Epithelial cell of proximal tubule (primary cell): ENCODE measurements at places on chromosomes 7 and 10.

DNA sequence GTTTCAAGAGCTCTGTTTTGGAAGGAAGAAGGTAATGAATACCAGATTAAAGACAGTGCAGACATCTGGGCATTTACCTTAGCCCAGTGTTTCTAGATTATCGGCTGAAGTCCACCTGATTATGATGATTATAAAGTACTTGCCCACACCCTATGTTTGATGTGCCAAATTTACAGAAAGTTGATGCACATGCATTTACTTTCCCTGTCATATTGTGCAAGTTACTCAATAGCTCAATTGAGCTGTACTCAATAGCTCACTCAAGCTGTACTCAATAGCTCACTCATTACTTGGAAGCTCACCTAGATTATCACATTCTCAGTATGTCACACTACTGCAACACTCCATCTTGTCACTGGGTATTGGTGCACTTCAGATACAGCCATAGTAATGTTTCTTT is 13.5 kb downstream of the MGAM start:
- no peak for DNase-seq

DNA sequence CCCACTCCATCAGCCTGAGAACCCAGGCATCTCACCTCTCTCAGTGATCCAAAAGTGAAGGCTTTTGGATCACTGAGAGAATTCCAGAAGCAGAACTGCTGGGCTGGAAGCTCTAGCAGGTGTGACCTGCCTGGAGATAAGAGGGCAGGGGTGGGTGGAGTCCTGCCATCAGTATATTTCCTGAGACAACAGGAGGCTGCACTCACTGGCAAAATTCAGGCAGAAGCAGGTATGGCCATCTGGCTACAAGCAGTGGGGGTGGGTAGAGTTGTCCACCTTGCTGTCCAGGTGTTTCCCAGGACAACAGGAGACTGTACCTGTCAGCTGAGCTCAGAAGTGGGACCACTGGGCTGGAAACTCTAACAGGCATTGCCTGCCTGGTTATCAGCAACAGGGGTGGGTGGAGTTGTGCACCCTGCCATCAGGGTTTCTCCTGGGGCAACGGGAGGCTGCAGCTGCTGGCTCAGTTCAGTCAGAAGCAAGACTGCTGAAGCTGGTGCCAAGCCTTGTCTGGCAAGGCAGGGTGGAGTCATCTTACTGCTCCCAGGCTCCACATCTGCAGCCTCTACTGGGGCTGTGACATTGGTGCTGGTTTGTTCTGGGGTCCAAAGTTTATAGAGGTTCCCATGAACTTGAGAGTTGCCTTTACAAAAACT is 47.2 kb upstream of the SFTPD start:
- DNase-seq: no peak

GRCh38 chr7:51308265-51308664 is 8.3 kb downstream of the COBL start:
- DNase-seq: no peak

DNA sequence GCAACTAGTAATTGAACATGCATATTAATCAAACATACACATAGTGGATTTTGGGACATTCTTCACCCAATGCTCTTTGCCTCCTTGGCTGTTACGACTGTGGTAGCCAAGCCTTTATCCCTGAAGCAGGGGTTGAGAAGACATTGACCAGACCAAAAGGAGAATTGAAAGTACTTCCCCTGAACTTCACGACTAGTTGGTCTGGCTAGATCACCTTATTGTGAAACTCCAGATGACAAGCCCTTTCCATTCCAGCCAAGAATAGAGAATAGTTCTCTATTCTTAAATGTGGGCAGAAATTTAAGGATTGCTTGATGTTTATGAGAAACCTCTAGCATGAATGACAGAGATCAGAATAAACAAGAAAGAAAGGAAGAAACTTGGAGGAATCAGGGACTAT is 97.0 kb downstream of the LRMDA start:
- DNase-seq: no peak

DNA sequence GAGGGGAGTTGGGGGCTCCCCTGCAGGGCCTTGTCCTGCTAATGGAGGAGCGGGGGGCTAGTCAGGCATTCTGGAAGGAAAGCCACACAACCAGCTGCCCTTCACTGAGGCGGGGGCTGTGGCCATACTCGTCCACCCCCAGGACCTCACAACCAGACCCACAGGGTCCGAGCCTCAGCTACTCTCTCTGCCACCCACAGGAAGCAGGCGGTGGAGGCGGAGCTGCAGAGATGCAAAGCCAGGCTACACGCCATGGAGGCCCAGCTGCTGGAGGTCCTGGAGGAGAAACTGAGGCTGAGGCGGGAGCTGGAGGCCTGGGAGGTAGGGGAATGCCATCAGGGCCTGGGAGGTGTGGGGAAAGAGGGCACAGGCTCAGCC is 3.1 kb downstream of the ABHD11 start:
- DNase-seq: no peak
